Prostate gland (tissue), 2 donors: ENCODE measurements at places on chromosomes 3 and 15. TPM values are rescaled to one million over a fixed set of nuclear protein-coding genes. Genes with fewer than 3 reads are reported as not detected.

Gene DUOXA1
- total RNA-seq: 17.6 TPM

Gene LMAN1L
- 229 TPM for total RNA-seq

Gene CILP
- 0.82 TPM for total RNA-seq

Gene HYAL1
- total RNA-seq: 2.0 TPM

Gene CNTN3
- total RNA-seq: 8.2 TPM

Gene CSPG4
- total RNA-seq: 14.3 TPM

Gene IL5RA
- total RNA-seq: 7.6 TPM

Gene GXYLT2
- total RNA-seq: 20.9 TPM

Gene RHO
- not detected for total RNA-seq

Gene CCDC13
- 2.4 TPM for total RNA-seq

Gene UQCC5
- total RNA-seq: 16.5 TPM

Gene RARRES1
- 138 TPM for total RNA-seq
